Cerebellum (tissue), 4 donors: ENCODE measurements at places on chromosomes 4 and X. TPM values are rescaled to one million over a fixed set of nuclear protein-coding genes. Genes with fewer than 3 reads are reported as not detected.
A peak's percentile ranks its signal among the peaks of the same experiment; 100 is the strongest.

BEX5 gene
- total RNA-seq: 17.6 TPM

TSPAN7 gene
- total RNA-seq: 102 TPM

TMEM31 gene
- not detected for total RNA-seq

SRPX gene
- 5.2 TPM for total RNA-seq

GRCh38 chr4:1885414-1885813, 14.2 kb downstream of the NSD2 start:
- DNase-seq: no peak

DNA sequence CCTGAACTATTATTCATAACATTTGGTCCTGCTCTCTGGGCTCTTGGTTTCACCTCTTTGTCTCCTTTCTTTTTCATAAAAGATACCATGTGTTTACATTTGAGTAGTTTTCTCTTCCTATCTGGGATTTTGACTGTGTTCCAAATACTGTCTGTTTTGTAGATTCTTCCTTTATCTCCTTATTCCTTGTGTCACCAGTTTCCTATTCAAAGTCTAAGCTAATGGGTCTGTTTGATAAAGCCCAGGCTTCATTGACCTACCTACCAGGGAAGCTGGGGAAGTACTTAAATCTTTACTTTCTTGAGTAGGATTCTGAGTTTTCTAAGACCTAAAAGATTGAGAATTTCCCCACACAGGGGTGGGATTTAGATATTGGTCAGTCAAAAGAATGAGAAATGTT, 409.5 kb downstream of the RAPGEF2 start:
- no peak for DNase-seq

DNA sequence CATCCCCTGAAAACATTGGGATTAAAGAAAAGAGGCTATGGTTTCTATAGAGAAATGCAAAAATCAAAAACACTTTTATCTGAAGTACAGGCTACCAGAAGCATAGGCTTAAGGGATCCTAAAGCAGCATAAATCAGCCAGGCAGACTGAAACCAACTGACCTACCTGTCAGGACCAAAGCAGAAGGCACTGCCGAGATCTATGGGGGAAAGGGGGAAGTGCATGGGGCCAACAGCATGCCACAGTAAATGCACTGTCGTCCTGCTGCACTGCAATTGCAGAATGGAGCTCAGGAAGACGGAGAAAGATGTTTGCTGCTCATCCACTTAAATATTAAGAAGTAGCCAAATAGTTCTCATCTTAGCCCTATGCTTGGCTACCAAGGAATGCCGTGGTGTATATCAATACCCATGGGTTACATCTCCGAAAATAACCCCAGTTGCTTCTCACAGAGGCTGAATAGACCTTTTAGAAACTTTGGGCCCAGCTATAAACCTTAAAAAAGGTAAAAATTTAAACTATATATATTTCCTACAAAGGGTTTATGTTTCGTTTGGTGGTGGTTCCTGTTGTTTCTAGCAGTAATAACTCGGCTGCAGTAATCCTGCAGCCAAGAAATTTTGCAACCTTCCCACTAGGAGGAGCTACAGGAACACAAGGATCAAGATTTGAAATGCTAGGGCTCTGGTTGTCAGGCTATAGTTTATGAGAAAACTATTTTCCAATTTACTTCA, 312.2 kb upstream of the DIAPH2 start:
- DNase-seq: peak; percentile 0

GRCh38 chrX:35665311-35665710, 132.8 kb upstream of the MAGEB16 start:
- DNase-seq: no peak

- DNase-seq: no peak
Measured at GRCh38 chrX:122418758-122419157, 765.3 kb upstream of the GRIA3 start.
